ENCODE measurements at places on chromosomes 2 and 18.

DNA sequence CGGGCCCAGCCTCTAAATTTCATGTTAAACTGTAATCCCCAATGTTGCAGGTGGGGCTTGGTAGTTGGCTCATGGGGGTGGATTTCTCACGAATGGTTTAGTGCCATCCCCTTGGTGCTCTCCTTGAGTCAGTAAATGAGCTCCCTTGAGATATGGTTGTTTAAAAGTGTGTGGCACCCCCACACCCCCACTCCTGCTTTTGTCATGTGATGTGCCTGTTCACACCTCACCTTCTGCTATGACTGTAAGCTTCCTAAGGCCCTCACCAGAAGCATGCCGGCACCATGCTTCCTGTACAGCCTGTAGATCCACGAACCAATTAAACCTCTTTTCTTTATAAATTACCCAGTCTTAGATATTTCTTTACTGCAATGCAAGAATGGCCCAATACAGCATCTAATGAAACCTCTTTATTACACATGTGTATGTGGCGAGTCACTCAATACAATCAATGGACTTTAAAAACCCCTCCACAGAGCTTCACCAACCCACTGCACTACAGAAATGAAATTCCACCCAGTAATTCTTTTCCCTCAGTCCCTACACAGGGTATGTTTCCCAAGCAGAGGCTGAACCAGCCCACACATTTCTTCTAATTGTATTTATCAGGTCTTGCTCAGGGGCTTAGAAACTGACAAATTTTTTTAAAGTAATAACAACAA lies 47.3 kb downstream of the WDFY1 start:
- DNase-seq: no peak

DNA sequence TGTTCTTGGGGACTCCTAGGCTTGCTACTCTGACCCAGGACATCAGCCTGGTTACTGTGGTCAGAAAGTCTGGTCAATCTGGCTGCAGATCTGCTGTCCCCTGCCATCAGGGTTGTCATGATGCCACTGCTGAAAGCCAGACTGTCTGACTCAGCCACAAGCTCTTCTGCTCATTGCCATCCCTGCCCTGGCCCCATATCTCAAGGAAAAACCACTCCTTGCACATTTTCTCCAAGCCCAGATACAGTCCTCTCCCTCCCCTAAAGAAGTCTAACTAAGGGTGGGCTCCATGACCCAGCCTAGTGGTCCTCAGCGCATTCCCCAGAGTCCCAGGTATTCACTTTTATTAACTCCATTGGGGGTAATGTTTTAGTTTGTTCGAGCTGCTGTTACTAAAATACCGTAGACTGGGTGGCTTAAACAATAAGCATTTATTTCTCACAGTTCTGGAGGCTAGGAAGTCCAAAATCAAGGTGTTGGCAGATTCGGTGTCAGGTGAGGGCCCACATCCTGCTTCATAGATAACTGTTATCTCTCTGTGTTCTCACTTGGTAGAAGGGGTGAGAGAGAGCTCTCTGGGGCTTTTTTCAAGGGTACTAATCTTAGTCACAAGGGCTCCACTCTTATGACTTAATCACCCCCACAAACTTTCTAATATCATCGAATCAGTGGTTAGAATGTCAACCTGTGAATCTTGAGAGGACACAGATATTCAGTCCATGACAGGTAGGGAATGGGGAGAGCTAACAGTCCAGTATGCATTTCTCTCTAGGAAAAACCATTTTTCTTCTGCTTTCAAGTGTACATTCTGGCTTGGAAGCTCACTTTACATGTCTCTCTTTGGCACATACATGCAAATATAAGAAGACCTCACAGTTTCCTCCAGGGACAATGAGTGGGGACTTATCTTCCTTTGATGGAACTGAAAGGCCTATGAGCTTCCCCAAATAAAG lies 94.8 kb upstream of the CXCR4 start:
- no peak for DNase-seq

DNA sequence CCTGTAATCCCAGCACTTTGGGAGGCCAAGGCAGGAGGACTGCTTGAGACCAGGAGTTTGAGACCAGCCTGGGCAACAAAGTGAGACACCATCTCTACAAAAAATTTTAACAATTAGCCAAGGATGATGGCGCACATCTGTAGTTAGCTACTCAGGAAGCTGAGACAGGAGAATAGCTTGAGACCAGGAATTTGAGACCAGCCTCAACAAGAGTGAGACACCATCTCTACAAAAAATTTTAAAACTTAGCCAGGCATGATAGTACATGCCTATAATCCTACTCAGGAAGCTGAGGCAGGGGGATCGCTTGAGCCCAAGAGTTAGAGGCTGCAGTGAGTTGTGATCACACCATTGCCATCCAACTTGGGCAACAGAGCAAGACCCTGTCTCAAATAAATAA lies 7.0 kb downstream of the MEMO1 start:
- DNase-seq: no peak

DNA sequence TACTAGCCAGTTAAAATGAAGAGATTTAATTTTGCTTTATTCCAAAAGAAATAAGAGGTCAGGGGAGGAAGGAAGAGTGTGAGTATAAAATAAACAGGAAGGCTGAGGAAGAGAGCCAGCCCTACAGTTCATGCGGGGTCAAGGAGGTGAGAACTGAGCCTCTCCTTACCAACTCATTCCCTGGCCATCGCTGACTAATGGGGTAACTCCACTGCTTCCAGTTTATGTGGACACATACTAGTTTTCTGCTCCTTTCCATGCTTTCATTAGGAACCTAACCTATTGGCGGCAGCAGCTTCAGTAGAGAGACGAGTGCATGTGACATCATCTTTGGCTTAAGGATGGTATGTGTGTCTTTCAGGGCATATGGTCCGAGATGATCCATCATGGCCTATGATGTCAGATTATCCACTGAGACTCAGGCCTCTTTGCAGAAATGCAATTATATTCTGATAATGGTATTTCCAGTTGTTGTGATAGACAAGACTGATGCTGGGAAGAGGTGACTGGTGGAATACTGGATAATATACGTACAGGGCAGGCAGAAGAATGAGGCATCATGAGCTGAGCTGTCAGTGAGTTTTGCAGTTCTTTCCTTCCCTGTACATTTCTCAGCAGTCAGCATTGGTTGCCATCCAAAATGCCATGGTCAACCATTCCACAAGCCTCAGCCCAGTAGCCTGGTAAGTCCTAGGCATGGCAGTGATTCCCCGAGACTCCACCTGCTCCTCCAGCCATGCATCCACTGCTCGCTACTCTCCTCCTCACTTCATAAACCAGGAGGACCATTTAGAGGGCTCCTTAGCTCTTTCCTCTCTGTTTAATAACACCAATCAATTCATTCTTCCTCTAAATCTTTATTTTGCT lies 184.6 kb upstream of the OSR1 start:
- DNase-seq: no peak

- peak; percentile 52 for DNase-seq
These were observed 279.8 kb downstream of the TNS1 start for GRCh38 chr2:217722883-217723472.

DNA sequence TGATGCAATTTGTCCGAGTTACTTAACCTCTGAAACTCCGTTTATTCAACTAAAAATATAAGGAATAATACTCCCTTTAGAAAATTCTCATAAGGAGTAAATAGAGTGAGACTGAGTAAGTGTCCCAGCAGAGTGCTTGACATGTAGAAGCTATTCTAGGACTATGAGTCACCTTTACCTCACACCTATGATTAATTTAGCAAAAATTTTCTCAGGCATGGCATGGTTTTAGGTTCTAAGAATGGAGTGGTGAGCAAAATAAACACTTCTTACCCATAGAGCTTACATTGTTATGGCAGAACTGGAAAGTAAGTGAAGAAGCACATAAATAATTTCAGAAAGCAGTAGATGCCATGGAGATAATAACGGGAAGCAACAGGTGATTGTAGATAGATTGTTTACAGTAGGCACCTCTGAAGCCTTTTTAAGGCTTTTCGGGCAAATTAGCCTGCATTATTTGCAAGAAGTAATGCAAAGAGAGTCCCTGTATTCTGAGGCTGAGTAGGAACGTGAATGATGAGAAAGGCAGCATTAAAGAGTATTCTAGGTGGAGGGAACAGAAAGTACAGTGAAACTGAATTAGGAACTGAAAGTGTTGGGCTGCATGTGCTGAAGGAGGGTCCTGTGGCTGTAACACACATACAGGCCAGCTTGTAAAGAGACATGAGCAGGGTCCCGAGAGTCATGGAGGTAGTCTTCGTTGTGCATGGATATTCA lies 209.2 kb downstream of the ZNF407 start:
- DNase-seq: peak; percentile 73

GRCh38 chr18:11719050-11719449 lies 30.0 kb downstream of the GNAL start:
- no peak for DNase-seq

DNA sequence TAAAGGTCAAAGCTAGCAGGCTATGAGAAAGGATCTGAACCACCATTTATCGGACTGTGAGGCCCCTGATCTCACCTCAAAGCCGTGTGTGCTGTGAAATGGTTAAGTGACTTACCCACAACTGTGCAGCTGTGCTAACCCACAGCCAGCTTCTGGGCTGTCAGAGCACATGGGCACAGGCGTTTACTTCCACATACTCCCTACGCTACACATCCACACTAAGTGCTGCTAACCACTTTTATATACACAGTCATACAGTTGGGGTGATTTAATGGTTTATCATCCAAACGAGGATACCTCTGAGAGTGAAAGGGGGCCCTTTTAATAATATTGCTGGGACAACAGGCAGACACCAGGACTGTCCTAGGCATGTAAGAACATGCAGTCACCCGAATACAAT lies 37.3 kb downstream of the CYRIA start:
- no peak for DNase-seq

GRCh38 chr18:52340406-52341102 lies 557 bp downstream of the DCC start:
- no peak for DNase-seq

DNA sequence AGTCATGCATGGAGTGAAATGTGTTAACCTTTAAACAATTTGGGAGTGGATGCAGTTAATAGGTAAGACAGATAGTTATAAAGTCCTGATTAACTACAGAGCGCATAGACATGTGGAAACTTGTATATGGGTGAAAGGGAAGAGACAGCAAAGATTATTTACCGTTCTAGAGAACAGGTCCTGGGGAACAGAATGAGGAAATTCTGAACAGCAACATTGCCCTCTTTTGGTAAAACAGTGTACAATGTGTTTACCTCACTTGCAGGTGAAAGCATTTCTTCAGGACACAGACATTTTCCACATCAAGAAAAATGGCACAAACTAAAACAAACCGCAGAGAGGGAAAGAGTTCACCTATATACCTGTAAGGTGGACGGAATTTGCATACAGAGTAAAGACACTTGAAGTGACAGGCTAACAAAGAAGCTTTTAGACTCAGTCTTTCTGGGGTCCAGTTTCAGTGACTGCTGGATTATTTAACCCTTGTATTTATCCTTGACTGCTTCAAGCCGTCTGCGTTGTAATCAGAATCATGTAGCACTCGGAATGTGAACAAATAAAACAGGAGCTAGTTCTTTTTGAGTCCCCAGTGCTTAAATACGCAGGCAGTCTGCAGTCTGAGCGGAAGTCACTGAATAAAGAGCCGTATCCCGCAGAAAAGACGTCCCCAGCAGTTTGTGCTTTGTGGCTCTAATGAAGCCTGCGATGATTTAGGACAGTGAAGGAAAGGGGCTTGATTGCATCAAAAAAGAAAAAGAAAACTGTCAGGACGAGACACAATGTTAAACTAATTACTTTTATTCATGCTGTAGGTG lies 364.8 kb upstream of the GALNT5 start:
- DNase-seq: no peak

DNA sequence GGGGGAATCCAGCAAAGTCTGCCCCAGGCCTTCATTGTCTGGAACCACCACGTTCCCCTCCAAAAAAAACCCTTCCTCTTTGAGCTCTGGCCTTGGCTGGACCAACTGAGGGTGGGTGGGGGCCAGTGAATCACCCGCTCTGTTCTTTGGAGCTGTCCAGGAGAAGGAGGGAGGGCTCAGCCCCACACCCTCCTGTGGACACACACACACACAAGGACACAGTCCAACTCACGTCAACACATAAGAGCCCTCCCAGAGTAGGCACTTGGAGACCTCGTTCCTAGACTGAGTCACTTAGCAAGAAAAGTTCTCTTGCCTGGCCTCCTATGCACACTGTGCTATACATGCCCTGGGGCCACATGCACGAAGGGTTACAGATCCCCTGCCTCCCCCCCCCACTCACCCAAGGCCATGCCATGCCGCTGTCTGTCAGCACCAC lies 1.2 kb upstream of the TNS1 start:
- peak; percentile 80 for DNase-seq

DNA sequence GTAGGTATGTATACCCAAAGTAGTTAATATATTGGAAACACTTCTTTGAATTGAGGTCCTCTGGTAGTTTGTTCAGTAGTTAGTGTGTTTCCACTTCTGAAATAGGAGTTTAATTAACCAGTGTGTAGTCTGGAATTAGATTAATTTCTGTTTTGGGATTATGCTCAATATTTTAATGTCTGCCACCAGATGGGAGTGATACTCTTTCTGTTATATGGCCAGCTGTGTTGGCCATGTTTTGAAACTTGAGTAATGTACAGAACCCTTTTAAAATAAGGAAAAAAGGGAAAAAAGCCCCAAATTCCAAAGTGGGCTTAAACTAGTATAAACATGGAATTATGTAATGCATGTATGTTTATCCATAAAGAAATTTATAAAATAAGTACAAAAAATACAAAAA lies 147.7 kb downstream of the CTNNA2 start:
- DNase-seq: no peak

- DNase-seq: no peak
These were observed 146.1 kb upstream of the ZSWIM2 start for GRCh38 chr2:186995092-186995491.

GRCh38 chr18:80227472-80227871 lies 19.8 kb downstream of the PARD6G start:
- no peak for DNase-seq

DNA sequence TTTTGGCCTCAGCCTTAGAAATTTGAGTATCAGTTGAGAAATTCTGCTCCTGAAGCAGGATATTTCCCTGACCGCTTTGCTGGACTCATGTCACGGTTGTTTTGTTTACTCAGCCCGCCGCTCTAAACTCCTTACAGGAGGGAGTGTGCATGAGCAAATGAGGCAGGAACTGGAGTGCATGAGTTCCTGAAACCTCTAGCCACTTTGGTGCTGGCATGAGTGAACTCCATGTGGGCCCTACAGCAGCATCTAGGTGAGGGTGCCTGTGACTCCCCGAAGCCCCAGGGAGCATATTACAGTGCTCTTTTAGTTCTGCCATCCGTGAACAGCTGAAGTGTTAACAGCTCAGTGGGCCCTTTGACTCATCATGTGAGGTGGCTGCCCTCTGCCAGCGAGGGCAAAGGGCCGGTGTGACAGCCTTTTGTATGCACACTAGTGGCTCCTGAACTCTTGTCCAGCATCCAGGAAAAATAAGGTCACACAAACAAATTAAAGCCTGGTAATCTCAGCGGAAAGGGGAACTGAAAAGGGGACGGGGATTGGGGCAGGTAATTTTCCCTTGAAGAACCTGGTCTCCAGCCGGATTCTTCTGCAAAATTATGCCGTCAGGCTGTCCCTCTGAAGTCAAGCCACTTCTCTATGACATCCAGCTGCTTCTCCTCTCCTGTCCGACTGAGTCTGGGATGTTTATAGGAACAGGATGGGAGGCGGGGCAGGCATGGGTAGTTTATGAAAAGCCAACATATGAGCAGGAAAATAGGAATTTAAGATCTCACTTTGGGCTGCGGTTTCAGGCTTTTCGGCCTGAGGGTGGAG lies 1668.7 kb downstream of the SUCLG1 start:
- DNase-seq: peak; percentile 12

- DNase-seq: no peak
These were observed 5.0 kb downstream of the GYPC start for GRCh38 chr2:126660971-126661370.

Measured in AG04449 (cell line).